ENCODE measurements at places on chromosomes 11 and 22. TPM values are rescaled to one million over a fixed set of nuclear protein-coding genes. Genes with fewer than 3 reads are reported as not detected.
A peak's percentile ranks its signal among the peaks of the same experiment; 100 is the strongest.

Gene VPREB1
- not detected for total RNA-seq

Gene MMP8
- total RNA-seq: not detected

Gene C11orf87
- not detected for total RNA-seq

Gene DDI1
- not detected for total RNA-seq

Gene GRIK4
- total RNA-seq: 0.17 TPM

Gene LUZP2
- 0.50 TPM for total RNA-seq

- H3K27me3 ChIP-seq: no peaks in the 10 kb centered on the region
- no peak overlapping the region for H3K4me3 ChIP-seq
Observed at GRCh38 chr11:77300695-77301094, 791 bp downstream of the GDPD4 start.

DNA sequence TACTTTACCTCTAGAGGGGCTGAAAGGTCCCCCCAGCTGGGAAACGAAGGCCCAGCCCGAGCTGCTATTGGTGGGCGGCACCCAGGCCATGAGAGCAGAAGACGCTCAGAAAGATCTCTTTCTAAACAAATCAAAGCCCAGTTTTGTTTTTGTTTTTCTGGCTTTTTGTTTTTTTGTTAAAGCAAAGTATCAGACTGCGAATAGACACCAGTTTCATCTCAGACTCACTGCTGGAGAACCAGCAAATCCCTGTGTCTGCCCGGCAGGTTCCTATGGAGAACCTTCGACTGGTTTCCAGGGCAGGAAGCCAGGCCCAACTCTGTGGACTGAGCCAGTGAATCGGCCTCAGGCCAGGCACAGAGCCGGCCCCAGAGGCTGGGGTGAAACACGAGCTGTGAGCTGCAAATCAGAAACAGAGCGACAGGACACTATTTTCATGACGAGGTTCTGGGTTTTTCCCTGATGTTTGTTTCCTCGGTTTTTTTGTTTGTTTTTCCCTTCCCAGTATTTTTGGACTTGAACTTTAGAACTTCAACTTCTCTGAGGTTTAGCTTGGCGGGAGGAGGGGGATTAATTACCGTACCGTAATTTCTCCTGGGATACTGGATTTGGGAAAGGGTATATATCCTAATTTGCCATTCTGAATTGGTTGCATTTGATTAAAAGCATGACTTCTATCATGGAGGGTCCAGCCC lies 16.0 kb upstream of the B4GALNT4 start:
- H3K27ac ChIP-seq: peak overlapping the region; percentile 53
- H3K4me1 ChIP-seq: peaks cover 8% of the 10 kb centered on the region
- DNase-seq: peak; percentile 70
- H3K4me3 ChIP-seq: no peak overlapping the region

GRCh38 chr22:24244144-24244787 lies 616 bp downstream of the GGT5 start:
- no peak overlapping the region for H3K4me3 ChIP-seq
- peak overlapping the region; percentile 27 for H3K27ac ChIP-seq
- H3K27me3 ChIP-seq: no peaks in the 10 kb centered on the region
- peaks cover 26% of the 10 kb centered on the region for H3K4me1 ChIP-seq
- peak; percentile 61 for DNase-seq

Gene PPP2R1B
- 20.8 TPM for total RNA-seq

- no peaks in the 10 kb centered on the region for H3K36me3 ChIP-seq
- DNase-seq: no peak
Observed at GRCh38 chr11:115925568-115926090, 421.4 kb upstream of the CADM1 start.

GRCh38 chr11:70432580-70432979 lies 34.3 kb downstream of the CTTN start:
- no peak overlapping the region for H3K27ac ChIP-seq
- H3K4me3 ChIP-seq: no peak overlapping the region
- no peaks in the 10 kb centered on the region for H3K27me3 ChIP-seq
- peaks cover 57% of the 10 kb centered on the region for H3K36me3 ChIP-seq

- no peaks in the 10 kb centered on the region for H3K4me1 ChIP-seq
- H3K27me3 ChIP-seq: no peaks in the 10 kb centered on the region
- H3K36me3 ChIP-seq: no peaks in the 10 kb centered on the region
- no peak for DNase-seq
- H3K27ac ChIP-seq: no peak overlapping the region
- H3K4me3 ChIP-seq: no peak overlapping the region
Observed at GRCh38 chr22:33126881-33127280, 68.7 kb upstream of the SYN3 start.

DNA sequence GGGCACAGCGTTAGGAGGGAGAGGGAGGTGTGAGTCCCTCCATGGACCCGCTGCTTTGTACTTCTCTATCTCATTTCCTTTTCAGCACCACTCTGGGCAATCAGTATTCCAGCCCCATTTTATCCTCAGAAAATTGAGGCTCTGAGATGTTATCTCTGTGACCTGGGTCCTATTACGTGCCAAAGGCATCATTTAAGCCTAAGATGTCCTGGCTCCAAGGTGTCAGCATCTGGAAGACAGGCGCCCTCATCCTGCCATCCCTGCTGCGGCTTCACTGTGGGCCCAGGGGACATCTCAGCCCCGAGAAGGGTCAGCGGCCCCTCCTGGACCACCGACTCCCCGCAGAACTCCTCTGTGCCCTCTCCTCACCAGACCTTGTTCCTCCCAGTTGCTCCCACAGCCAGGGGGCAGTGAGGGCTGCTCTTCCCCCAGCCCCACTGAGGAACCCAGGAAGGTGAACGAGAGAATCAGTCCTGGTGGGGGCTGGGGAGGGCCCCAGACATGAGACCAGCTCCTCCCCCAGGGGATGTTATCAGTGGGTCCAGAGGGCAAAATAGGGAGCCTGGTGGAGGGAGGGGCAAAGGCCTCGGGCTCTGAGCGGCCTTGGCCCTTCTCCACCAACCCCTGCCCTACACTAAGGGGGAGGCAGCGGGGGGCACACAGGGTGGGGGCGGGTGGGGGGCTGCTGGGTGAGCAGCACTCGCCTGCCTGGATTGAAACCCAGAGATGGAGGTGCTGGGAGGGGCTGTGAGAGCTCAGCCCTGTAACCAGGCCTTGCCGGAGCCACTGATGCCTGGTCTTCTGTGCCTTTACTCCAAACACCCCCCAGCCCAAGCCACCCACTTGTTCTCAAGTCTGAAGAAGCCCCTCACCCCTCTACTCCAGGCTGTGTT lies 829 bp upstream of the APOC3 start:
- no peaks in the 10 kb centered on the region for H3K4me1 ChIP-seq
- H3K36me3 ChIP-seq: no peaks in the 10 kb centered on the region
- DNase-seq: no peak
- no peak overlapping the region for H3K4me3 ChIP-seq
- H3K27me3 ChIP-seq: no peaks in the 10 kb centered on the region

DNA sequence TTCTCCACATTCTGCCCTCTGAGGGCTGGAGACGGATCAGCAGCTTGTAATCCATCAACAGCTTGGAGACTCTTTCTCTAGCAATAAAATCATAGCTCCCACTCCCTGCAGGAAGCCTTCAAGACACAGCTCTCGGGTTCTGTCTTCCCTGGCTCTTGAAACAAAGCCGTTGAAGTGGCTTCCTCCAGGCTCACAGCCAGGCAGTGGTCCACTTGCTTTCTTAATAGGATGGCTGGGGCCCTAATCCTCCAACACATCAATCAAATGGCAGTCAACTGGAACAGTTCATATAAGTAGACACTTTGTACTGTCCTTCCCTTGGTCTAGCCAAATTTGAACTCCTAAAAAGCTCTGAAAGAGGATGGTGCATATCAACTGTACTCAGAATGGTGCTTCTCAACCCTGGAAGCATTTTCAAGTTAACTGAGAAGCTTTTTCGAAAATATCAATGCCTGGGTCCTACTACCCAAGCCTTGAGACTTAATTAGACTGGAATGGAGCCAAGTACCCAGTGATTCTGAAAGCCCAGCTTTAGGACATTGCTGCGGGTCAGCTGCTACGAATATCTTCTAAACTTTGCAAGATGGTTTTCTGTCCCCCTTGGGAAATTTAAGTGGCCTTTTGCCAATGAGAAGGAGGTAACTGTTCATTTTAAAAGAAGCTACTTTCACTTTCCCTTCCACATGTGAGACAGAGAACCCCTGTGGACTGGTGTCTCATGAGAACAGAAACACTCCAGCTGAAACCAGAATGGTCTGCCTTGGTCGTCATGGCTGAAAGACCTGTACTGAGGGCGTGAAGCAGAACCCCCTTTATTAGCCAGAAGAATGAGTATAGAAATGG lies 74.7 kb downstream of the SC5D start:
- no peak overlapping the region for H3K27ac ChIP-seq
- H3K4me3 ChIP-seq: no peak overlapping the region
- no peaks in the 10 kb centered on the region for H3K36me3 ChIP-seq
- peaks cover 8% of the 10 kb centered on the region for H3K27me3 ChIP-seq
- DNase-seq: peak; percentile 31

Gene AMPD3
- total RNA-seq: 24.9 TPM

- H3K27me3 ChIP-seq: no peaks in the 10 kb centered on the region
- no peak overlapping the region for H3K27ac ChIP-seq
- no peaks in the 10 kb centered on the region for H3K36me3 ChIP-seq
- DNase-seq: no peak
- no peak overlapping the region for H3K4me3 ChIP-seq
- no peaks in the 10 kb centered on the region for H3K4me1 ChIP-seq
Observed at GRCh38 chr11:133249065-133249464, 283.2 kb downstream of the OPCML start.

- no peak overlapping the region for H3K4me3 ChIP-seq
- DNase-seq: no peak
- H3K27me3 ChIP-seq: no peaks in the 10 kb centered on the region
- no peaks in the 10 kb centered on the region for H3K4me1 ChIP-seq
- no peak overlapping the region for H3K27ac ChIP-seq
Observed at GRCh38 chr22:23556026-23556620, 24.0 kb downstream of the IGLL1 start.

DNA sequence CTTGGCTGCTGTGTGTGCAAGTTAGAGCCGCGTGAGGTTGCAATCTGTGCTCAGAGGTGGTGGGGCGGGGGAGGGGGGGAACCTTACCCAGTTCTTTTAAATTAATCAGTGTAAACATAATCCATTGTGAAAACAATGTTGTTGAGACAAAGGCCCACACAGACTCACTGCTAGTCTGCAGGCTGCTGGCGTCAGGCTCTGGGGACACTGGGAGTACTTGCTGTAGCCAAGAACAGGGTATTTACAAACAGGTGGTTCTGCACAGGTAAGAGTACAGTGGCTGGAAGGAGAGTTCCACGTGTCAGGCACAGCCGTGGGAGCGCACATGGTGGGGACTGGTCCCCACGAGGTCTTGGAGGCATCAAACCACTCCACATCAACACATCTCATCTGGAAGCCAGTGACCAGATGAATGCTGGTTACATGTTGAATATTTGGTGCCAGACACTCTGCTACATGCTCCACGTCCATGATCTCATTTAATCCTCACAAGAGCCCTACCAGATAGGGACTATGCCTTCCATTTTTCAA lies 27.4 kb downstream of the SCUBE1 start:
- no peaks in the 10 kb centered on the region for H3K27me3 ChIP-seq
- H3K27ac ChIP-seq: no peak overlapping the region
- H3K4me3 ChIP-seq: no peak overlapping the region
- no peaks in the 10 kb centered on the region for H3K36me3 ChIP-seq
- H3K4me1 ChIP-seq: no peaks in the 10 kb centered on the region
- DNase-seq: no peak

- H3K27ac ChIP-seq: no peak overlapping the region
- H3K4me3 ChIP-seq: no peak overlapping the region
- H3K27me3 ChIP-seq: no peaks in the 10 kb centered on the region
- DNase-seq: no peak
- H3K4me1 ChIP-seq: no peaks in the 10 kb centered on the region
Observed at GRCh38 chr11:15918674-15919073, 437.7 kb downstream of the SOX6 start.

DNA sequence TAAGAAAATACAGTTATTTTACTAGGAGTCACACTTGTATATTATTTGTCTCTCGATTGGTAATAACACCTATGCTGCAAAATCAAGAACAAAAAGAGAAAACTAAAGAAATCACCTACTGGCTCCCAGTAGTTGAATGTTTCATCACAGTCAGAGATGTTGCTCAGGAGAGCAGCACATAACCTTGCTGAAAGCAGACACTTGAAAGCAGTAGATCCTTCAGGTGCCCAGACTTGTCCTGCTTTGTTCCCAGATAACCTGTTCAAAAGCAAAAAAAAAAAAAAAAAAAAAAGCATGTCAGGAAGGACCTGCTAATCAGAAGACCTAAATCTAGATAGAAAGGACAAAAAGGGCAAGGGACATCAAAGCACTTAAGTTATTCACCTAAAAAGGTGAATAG lies 1.3 kb downstream of the ALG9 start:
- H3K4me1 ChIP-seq: no peaks in the 10 kb centered on the region
- no peaks in the 10 kb centered on the region for H3K27me3 ChIP-seq
- no peak overlapping the region for H3K4me3 ChIP-seq
- peaks cover 3% of the 10 kb centered on the region for H3K36me3 ChIP-seq

GRCh38 chr11:87473174-87473573 lies 435.4 kb downstream of the TMEM135 start:
- H3K36me3 ChIP-seq: no peaks in the 10 kb centered on the region
- H3K4me3 ChIP-seq: no peak overlapping the region

Gene ADAMTS15
- total RNA-seq: 23.4 TPM

Gene ZNRF3
- total RNA-seq: 2.6 TPM

Gene BATF2
- 2.1 TPM for total RNA-seq

Gene SIDT2
- 23.5 TPM for total RNA-seq

Gene CRYBA4
- not detected for total RNA-seq

GRCh38 chr11:57095417-57095816 lies 86.3 kb upstream of the LRRC55 start:
- H3K4me3 ChIP-seq: no peak overlapping the region
- H3K27me3 ChIP-seq: peaks cover 3% of the 10 kb centered on the region
- H3K4me1 ChIP-seq: no peaks in the 10 kb centered on the region

- H3K36me3 ChIP-seq: no peaks in the 10 kb centered on the region
- H3K27ac ChIP-seq: no peak overlapping the region
- no peak for DNase-seq
- H3K27me3 ChIP-seq: no peaks in the 10 kb centered on the region
Observed at GRCh38 chr11:8759634-8760033, 77.0 kb downstream of the RPL27A start.

DNA sequence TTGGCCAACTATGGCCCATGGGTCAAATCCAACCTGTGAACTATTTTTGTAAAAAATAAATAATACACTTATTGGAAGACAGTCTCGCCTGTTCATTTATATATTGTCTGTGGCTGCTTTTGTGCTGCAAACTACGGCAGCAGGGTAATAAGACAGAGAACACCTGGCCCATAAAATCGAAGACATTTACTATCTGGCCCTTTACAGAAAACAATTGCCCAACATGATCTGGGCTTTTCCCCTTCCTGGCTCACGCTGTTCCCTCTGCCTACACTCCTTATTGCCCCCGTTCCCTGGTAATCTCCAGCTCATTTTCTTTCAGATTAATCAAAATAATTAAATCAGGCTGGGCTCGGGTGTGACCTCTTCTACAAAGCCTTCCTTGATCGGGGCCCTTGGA lies 5.6 kb downstream of the PLAAT2 start:
- DNase-seq: no peak
- no peak overlapping the region for H3K4me3 ChIP-seq
- H3K4me1 ChIP-seq: no peaks in the 10 kb centered on the region
- H3K36me3 ChIP-seq: no peaks in the 10 kb centered on the region
- H3K27ac ChIP-seq: no peak overlapping the region
